HL-60 (cell line): ENCODE measurements at places on chromosomes 12 and 14.

DNA sequence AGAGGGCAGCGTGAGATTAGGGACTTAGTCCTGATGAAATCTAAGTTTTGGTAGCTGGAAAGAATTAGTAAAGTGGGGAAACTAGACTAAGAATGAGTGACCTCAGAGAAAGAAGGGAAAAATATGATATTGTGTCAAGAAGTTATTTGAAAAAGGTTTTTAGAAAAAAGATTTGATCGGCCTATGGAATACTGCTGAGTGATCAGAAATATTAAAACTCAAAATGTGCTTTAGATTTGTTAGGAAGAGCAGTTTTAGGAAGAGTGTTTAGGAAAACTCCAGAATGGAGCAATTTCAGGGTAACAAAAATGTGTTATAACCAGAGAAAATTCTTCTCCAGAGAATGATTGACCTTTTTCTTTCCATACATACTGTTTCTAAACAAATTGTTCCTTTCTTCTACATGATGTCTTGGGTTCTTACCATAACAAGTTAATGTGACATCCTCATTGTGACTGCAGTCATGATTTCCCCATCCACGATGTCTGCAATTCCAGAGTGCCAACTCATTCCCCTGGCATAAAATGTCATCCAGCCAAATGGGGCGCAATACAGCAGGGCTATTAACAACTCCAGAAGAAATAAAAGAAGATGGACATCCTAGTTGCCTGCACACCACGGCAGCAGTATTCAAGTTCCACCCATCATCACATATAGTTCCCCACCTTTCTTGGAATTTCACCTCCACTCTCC is 11.8 kb downstream of the CD163L1 start:
- DNase-seq = no peak

- DNase-seq = no peak
Observed at GRCh38 chr12:43273467-43273866, 278.5 kb downstream of the ADAMTS20 start.

DNA sequence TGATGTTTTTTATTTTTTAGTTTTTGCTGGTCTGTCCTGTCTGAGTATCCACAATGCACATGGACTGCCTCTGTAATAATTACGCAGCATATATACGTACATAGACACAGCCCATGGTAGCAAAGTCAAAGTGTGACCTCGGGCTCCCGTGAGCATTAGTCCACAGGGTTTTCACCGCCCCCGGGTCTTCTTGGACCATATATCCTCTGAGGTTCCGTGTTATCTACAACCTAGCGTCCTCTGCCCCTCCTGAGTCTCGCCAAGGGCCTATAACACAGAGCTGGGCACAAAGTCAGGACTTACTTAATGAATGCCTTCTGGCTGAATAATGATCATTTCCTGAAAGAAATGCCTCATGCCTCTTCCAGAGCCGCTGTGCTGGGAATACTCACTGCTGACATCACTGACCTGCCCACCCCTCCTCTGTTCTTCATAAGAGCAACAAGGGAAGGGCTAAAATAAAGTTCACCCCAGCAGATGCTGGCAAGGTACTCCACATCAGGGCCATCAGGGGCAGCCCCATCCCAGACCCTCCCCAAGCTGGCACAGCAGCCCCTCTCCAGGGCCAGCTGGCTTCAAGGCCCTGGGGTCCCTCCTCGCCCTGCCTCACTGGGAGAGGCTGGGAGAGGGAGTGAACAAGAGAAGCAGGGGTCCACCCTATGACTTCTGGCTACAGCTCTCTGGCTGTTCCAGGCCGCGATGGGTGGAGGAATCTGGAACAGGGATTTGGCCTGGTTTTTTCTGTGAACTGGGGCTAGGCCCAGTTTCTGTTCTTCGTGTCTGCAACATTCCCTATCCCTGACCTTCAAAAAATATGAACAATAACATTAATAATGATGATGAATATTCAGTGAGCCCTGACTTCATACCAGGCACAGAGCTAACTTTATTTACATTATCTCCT is 7.9 kb downstream of the HDAC7 start:
- no peak for DNase-seq

GRCh38 chr12:54936736-54937135 is 47.8 kb downstream of the TESPA1 start:
- DNase-seq = no peak

- DNase-seq = no peak
Observed at GRCh38 chr14:33534632-33535031, 416.2 kb downstream of the EGLN3 start.

- DNase-seq = no peak
Observed at GRCh38 chr14:97624985-97625384, 827.8 kb downstream of the VRK1 start.

DNA sequence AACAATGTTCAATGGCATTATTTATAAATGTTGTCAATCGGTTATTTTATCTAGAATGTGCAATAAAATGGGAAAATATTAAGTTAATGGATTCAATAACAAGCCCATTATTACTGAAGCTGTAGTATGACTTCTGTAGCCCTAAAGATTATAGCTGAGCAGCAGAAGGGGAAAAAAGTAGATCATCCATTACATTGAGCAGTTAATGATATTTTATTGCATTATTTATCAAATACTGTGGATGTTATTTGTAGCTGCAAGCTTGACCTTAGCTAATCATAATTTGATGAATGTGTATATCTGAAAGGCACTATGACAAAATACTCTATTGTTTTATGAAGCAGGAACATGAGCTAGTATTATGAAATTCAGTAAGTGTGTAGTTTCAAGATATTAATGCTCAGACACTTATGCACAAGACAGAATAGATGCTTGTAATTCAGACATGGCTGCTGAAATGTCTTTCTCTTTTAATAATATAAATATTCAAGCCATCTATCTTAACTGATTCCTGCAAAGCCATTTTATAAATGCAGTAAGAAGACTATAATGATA is 131.5 kb upstream of the MGAT4C start:
- DNase-seq = no peak

GRCh38 chr12:25769082-25769945 is 189.2 kb upstream of the RASSF8 start:
- no peak for DNase-seq

GRCh38 chr12:123767613-123768012 is 5.5 kb downstream of the DNAH10 start:
- peak; percentile 23 for DNase-seq

- no peak for DNase-seq
Observed at GRCh38 chr14:61524211-61524806, 171.0 kb upstream of the HIF1A start.

DNA sequence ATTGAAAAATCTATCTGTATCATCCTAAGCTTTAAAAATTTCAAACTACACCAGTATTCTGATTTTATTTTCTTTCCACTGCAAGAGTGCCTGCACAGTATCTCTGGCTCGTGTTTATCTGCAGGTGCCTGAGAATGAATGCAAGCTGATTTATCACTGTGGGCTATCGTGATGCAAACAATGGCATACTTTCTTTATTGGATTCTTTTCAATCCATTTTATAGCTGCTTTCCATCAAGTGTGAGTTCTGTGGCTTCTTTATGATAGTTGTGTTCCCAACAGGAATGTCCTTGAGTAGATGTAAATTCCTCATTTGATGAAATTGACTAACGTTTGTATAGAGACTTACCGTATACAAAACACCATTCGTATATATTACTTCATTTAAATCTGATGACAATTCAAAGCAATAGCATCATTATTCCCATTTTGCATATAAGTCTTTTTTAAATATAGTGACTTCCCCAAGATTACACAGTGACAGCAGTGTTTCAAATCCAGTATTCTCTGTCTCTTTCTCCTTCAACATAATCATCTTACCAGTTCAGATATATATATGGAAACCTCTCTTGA is 160.3 kb upstream of the ABCD2 start:
- DNase-seq = no peak

- no peak for DNase-seq
Observed at GRCh38 chr12:43692064-43692463, 66.5 kb downstream of the PUS7L start.

DNA sequence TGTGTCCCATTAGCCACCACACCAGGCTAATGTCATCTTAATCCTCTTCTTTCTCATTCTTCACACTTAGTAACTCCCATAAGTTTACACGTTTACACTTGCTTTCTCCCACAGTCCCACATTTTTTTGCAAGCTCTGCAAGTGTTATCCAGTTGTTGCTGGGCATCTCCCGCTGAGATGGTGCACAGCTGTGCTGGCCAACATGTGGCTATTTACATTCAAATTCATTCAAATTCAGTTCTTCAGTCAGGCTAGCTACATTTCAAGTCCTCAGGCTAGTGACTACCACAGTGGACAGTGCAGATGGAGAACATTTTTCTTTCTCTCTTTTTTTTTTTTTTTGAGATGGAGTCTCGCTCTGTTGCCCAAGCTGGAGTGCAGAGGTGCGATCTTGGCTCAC is 9.8 kb upstream of the TEAD4 start:
- DNase-seq = no peak

DNA sequence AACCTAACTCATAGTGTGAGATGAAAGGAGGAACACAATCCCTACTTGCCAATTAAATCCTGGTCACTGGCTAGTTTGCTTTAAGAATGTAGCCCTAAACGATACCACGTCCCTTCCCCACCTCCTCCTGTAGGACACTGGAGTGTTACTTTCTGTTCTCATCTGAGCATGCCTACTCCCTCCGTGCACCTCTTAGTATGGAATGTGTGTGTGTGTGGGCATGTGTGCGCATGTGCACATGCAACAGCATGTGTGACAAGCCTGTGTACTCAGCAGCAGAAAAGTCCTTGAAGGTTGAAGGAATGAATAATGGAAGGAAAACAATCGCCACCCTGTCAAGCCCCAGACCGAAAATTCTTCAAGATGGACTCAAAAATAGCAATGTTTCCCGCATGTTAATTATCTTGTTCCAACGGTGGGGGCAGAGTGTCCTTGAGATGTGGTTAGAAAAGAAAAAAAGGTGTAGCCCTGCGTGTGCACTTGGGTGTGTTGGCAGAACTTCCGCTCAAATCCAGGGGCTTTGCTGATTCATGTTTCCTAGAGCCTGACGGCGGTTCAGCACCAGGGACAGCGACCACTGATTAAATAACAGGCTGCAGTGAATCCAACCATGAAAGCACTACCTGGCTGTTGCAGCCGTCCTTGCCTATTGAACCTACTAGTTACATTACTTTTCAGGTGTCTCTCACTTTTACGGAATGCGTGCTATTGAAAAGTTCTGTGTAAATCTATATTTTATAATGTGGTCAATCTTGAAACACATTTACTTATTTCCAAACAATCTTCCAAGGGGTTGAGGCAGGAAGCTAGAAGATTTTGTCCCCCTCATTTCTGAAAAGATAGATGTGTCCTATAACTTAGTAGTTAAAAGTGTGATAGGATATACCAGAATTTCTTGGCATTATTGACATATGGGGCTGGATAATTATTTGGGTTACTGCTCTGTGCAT is 79.8 kb downstream of the SRRM4 start:
- DNase-seq = no peak

- DNase-seq = no peak
Observed at GRCh38 chr14:58772794-58773620, 135.2 kb downstream of the DACT1 start.

- DNase-seq = no peak
Observed at GRCh38 chr14:90576581-90576980, 179.8 kb downstream of the CALM1 start.

GRCh38 chr12:124338448-124338847 is 43.6 kb downstream of the RFLNA start:
- DNase-seq = no peak

GRCh38 chr14:92686411-92686899 is 62.0 kb downstream of the LGMN start:
- no peak for DNase-seq

DNA sequence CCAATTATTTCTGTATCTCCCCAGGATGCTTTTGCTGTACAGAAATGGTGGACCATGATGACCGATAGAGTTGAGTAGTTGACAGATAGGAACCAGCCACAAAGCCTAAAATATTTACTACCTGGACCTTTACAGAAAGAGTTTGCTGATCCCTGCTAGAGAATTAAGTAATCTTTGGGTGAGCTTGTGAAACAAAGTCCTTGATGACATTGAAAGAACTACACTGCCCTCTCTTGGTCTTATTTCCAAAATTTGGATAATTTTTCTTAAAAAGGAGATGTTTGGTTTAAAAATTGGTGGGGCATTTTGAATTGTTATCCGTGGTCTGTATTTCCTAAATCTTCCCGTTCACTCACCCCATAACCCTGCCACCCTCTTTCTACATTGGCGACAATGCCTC is 13.7 kb upstream of the TCTN1 start:
- DNase-seq = peak; percentile 52

- DNase-seq = peak; percentile 2
Observed at GRCh38 chr14:29926701-29927375, 809 bp downstream of the PRKD1 start.

- DNase-seq = no peak
Observed at GRCh38 chr12:44313188-44313587, 477.3 kb downstream of the TMEM117 start.

DNA sequence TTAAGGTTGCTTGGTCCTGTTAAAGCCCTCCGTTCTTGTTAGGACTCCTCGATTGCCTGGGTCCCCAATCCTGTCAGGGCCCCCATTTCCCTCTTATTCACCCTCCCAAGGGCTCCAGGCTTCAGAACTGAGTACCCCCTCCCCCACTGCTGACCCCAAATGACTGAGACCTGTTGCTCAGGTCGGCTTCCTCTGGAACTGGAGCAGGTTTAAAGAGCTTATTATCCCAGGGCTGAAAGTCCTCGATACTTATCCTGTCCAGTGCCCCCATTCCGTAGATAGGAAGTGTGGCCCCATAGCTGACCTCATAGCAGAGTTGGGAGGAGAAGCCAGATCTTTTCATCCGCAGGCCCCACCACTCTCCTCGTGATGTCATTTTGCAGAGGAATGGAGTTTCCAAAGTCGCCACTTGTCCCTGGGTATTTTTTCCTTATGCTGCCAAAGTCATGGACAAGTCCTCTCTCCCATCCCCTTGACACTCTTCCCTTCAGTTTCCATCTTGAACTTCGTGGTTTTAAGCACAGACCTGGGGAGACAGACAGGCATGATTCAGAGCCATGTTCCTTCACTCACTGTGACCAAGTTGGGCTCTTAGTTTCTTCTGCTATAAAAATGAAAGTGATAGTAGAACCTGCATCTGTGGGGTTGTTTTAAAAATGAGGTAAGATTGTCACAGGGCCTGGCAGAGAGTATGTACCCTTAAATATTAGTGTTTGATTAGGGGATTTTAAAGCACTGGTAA is 1.2 kb downstream of the USP30 start:
- DNase-seq = no peak
